ENCODE measurements at places on chromosomes 12 and 14.

DNA sequence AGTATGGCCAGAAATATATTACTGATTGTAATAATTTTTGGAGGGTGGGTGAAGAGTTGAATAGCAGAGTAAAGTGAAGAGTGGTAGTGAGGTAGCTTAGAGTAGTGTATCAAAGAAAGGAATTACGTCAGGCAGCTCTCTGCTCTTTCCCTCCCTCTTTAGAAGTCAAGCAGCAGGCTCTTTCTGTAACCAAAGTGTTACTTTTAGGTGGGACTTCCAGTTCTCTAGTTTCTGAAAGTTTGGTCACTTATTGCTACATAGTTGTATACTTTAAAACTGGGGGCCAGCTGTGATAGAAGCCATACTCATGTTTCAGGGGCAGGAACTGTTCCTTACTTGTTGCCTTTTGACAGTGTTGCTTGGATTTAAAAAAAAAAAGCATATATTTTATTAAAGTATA is 30.6 kb downstream of the ATF7IP start:
- no peak for DNase-seq

DNA sequence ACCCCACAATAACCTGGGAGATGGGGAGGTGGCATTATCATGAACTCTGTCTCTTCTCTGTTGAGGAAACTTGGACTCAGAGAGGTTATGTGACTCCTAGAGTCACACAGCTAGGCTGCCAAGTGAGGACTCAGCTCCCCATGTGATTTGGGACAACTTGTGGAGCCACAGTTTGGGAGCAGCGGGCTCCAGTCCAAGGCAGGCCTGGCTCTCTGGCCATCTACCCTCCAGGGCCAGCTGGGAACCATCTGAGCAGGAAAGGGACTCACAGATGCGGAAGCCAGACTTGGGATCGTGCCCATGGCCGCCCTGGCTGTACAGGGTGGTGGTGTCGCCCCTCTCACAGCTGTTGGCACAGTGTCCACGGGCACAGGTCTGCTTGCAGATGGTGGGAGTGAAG is 59.1 kb downstream of the ISCA2 start:
- no peak for DNase-seq

DNA sequence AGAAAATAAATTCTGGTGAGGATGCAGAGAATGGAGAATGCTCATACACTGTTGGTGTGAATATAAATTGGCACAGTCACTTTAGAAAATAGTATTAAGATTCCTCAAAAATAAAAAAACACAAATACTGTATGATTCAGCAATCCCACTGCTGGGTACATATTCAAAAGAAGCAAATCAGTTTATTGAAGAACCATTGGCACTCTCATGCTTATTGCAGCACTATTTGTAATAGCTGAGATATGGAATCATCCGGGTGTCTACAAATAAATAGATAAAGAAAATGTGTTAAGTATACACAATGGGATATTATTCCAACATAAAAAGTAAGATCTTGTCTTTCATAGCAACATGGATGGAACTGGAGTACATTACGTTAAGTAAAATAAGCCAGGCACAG is 579.4 kb upstream of the SEL1L start:
- DNase-seq, result no peak

DNA sequence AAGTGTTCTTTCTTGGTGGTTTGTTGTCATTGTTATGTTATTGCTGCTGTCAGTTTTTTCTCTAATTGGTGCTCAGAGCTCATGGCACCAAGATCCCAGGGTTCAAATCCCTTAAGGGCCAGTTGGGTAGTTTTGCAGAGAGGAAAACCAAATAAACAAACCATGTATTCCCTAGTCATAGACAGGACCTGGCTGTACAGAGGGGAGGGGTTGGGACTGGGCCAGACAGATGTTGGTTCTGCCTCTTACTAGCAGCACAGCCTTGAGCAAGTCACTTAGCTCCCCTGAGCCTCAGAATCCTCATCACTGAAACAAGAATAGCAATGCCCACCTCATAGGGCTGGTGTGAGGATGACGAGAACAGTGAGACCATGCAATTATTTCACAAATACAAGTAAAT is 53.4 kb downstream of the LTBP2 start:
- no peak for DNase-seq

DNA sequence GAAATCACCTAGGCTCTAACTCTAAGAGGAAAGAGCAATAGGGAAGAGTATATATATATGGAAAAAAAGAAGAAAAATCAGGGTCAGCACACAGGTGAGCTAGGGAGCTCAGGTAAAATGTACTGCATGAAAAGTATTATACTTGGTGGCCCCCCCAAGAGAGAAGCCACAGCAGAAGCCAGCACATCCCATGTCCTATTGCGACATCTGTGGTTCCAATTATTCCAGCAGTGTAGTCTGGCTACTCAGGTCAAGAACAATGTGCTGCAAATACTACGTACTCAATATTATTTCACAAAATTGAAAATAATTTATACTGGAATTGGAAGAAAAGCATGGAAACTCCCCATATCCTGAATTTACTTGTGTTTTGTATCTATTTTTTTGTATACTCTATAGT is 85.5 kb downstream of the CEP83 start:
- DNase-seq, result no peak

- no peak for DNase-seq
Measured at GRCh38 chr12:129871991-129872972, 31.5 kb downstream of the TMEM132D start.

GRCh38 chr12:123910761-123911193 is 61.9 kb downstream of the CCDC92 start:
- no peak for DNase-seq

DNA sequence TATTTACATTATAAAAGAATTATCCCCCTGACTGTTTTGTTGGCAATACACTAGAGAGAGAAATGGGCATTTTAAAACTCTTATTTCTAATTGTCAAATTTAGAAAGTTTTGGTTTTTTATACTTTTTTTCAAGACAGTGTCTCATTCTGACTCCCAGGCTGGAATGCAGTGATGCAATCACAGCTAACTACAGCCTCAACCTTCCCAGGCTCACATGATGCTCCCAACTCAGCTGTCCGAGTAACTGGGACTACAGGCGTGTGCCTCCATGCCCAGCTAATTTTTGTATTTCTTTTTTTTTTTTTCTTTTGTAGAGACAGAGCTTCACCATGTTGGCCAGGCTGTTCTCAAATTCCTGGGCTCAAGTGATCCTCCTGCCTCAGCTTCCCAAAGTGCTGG is 8.3 kb upstream of the OR11H6 start:
- no peak for DNase-seq

- no peak for DNase-seq
Measured at GRCh38 chr12:120012067-120012621, 23.1 kb downstream of the BICDL1 start.

GRCh38 chr12:110937104-110937641 is 16.8 kb upstream of the MYL2 start:
- DNase-seq, result peak; percentile 4
